ENCODE measurements at places on chromosomes 6 and 20.

DNA sequence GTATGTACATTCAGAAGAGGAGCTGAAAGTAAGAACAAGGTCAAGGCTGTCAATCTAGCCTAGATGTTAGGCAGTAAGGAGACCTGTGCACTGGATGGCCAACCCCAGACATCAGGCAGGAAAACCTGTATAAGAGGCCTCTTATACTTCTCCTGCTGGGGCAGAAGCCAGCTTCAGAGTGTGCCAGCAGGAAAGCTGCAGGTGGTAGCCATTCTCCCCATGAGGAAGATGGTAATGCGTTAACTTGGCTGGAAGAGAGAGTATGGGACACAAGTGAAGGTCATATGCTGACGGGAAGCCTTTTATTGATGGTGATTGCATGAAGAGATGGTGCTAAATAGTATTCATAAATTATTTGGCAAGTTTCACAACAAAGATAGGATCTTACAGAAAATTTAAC lies 20.6 kb downstream of the NHLRC1 start:
- DNase-seq, result no peak

- DNase-seq, result no peak
These were observed 50.6 kb downstream of the GJA10 start for GRCh38 chr6:89944826-89945407.

- peak; percentile 41 for DNase-seq
These were observed 1.4 kb upstream of the TSPYL4 start for GRCh38 chr6:116255246-116255800.

DNA sequence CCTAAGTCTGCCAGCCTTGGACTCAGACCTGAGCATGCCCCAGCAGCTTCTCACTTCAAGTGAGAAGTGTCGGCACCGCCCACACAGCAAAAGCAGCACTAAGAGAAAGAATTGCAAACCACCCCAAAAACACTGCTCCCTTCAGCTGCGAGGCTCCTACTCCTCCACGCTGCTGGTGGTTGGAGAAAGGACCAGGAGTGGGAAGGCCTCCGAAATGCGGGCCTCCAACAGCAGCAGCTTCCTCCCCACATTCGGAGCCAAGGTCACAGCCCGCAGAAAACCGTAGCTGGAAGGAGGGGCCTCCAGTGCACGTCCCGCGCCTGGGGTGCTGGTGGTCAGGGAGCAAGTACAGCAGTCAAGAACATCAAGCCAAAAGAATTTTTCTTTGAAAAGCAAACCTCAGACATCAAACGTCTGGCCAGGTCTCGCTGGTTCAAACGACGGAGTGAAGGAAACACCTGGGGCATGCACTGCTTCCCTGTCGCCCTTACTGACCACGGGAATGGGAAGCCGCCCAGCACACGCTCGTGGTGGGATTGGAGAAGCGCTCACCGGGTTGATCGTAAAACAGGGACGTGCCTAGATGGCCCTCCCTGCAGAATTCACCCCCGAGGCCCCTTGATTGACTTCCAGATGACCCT lies 185.6 kb upstream of the CST7 start:
- no peak for DNase-seq

- no peak for DNase-seq
These were observed 59.8 kb downstream of the CCDC170 start for GRCh38 chr6:151553416-151554165.

DNA sequence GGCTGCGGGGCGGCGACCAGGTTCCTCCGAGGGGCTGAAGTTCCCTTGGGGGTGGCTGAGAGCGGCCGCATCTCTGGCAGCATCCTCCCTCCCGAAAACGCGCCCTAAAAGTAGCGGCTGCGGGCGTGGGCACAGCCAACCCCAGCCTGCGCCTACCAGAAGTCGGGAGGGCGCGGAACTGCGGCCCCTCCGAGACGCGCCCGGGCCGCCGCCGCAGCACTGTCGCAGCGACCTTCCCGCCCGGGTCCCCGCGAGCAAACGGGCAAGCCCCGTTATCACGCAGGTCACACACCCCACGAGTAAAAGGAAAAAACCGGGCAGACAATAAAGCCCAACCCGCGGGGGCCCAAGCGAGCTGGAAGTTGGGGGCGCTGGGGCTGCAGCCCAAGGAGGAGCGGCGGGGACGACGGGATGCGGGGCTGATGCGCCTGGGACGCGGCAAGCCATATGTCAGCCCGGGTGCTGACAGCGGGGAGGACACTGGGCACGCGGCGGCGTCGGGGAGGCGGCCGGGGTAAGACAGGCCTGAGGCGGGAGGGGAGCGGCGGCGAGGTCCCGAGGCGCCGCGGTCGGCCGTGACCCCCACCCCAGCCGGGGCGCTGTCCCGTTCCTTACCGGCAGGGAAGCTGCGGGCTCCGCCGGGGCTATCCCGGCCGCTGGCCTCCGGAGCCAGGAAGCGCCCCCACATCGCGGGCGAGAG lies 659 bp downstream of the CEP85L start:
- peak; percentile 77 for DNase-seq

- no peak for DNase-seq
These were observed 20.5 kb downstream of the SNAI1 start for GRCh38 chr20:50003253-50003656.

DNA sequence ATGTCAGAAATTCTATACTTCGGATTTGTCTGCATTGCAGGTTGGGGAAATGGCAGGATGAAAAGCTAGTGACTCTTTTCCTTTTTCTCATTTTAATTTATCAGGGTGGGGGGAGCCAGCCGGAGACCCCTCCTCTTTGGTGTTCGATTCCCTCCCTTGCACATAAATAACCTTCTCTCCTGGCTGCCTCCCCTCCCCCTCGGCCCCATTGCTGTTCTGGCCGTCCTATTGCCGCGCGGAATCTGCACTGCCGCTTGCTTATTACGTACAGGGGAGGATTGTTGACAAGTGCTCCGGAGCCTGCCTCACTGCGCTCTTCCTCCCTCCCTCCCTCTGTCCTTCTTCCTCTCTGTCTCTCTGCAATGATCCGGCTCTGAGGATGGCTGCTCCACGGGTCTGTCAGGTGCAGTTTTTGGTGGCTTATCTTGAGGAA lies 154.7 kb downstream of the JARID2 start:
- DNase-seq, result peak; percentile 61

- peak; percentile 74 for DNase-seq
These were observed 9.0 kb downstream of the UQCC2 start for GRCh38 chr6:33702345-33702977.

GRCh38 chr20:44956410-44956809 lies 3.8 kb downstream of the TOMM34 start:
- DNase-seq, result no peak

DNA sequence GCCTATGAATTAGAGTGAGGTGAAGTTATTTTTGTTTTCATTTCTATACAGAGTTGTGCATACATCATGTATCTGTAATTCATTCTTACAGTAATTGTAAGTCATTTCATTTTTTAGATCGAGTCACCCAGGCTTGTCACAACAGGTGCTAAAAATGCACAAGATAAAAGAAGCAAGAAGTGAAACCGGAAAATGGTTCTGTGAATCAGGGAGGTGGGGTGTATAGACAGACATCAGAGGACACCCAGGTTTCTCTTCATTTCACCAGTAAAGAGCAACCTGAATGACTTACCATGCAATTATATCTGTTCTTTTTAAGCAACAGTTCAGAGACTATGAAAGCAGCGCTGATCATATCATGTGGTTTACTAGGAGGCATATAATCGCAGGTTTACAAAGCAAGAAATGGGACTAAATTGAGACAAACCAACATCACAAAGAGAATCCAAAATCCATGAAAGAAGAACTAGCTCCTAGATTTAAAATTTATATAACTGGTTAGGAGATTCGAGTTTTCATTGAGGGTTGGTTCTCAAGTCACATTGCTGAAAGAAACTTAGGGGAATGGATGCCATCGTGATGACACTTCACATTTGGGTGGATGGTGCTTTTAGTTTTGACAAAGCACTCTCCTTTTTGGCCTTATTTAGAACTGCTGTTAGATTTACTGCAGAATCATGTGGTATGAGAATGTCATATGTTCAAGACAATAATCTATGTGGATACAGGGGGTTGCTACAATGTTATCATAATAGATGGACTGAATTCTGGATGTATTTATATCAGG lies 27.9 kb upstream of the TBC1D7 start:
- DNase-seq, result no peak

- no peak for DNase-seq
These were observed 241.4 kb downstream of the LAMA2 start for GRCh38 chr6:129124347-129124746.

DNA sequence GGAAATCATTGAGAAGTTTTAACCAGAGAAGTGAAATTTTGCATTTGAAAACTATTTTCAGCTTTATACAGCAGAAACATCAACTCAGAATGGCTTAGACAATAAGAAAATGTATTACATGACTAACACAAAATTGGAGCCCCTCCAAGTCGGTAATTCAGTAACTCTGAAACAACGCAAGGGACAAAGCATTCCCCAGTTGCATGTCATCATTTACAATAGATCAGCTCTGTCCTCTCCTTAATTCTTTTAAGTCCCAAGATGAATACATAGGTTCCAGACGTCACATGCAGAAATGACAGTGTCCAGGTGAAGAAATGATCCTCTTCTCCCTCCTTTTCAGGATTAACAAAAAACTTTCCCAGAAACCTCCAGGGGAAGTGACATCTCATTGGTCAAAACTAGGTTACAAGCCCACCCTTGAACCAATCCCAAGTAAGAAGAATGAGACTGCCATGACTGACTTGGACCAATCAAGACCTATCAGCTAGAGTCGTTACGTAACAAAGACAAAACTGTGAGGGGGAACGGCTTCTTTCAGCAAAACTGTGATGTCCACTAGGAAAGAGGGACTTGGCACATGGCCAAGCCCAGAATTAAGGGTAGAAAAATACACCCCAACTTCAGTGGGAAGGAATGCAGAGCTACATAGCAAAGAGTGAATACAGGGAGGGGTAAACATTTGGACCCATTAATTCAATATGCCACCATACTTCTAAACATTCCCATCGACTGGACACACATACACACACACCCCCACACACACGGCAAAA lies 149.8 kb upstream of the PRND start:
- DNase-seq, result no peak

GRCh38 chr20:51456511-51457509 lies 85.7 kb downstream of the NFATC2 start:
- DNase-seq, result peak; percentile 89

GRCh38 chr20:50953821-50954220 lies 4.5 kb downstream of the DPM1 start:
- DNase-seq, result no peak

DNA sequence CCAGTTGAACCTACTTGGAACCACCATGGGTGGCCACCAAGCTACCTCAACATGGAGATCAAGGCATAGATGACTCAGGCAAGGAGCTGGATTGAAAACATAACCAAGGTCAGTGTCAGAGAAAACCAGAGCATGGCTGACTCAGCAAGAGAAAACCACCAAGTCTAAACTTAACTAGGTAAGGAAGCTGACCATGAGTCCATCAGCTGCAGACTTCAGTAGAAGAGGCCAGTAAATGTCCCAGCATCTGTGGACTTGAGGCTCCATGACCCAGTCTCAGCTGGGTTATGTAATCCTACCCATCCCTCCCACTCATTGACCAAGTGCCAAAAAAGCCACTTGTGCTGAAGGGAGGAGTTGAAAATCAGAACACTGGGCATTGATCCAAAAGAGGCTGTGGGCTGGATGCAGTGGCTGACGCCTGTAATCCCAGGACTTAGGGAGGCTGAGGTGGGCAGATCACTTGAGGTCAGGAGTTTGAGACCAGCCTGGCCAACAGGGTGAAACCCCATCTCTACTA lies 93.7 kb upstream of the CBLN4 start:
- DNase-seq, result no peak

- no peak for DNase-seq
These were observed 417.0 kb downstream of the HAO1 start for GRCh38 chr20:7523288-7523687.

DNA sequence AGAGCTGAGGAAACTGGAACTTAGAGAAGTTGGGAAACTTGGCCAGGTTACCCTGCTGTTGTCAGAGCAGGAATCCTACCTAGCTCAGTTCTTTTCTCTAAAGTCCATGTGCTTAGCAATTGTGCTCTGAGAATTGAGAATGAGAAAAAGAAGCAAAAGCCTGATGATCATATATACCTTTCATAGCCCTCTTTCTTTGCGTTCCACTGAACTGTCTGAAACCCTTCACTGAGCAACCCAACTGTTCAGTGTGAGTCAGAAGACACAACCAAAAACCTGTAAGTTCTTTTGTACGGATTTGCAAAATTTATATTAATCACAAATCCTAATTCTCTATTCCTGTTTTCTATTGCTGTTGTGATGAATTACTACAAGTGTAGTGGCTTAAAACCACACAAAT lies 80.6 kb downstream of the PHF3 start:
- DNase-seq, result no peak

- DNase-seq, result no peak
These were observed 74.6 kb downstream of the GNAS-AS1 start for GRCh38 chr20:58776109-58776508.

- no peak for DNase-seq
These were observed 47.5 kb downstream of the CNBD2 start for GRCh38 chr20:36015806-36016403.

DNA sequence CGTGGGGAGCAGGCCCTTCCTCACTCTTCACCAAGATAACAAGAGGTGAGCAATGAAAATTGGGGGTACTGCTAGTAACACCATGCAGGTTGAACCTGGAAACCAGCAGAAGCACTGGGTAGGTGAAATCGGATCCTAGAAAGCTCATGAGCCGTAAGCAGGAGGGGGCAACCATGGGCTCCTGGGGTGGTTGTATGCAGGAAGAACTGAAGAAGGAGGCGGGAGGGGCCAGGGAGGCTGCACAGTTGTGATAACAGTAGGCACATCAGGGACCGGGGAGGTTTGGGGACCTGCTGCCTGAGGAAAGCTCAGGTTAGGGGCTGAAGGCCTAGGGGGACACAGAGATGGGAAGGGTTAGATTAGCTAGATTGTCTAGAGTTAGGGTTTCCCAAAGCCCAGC lies 5.6 kb upstream of the LY6G5C start:
- no peak for DNase-seq

DNA sequence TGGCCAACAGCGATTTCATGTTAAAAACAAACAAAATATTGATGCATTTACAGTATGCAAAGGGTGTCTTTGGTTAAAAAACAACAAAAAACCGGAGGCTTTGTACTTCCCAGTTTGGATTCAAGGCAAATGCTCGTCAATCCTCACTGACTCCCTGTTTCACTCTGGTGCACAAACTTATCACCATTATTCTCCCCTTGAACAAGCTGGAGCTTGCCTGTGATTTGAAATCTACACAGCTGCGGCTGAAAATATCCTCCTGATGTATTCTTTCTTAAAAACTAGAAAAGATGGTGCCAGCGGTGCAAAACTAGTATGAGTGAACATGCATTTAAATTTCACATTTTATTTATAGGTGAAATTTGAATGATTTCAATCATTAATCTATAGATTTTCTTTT lies 3.3 kb downstream of the PERP start:
- no peak for DNase-seq

- DNase-seq, result no peak
These were observed 68.9 kb downstream of the EDN1 start for GRCh38 chr6:12359036-12359435.

DNA sequence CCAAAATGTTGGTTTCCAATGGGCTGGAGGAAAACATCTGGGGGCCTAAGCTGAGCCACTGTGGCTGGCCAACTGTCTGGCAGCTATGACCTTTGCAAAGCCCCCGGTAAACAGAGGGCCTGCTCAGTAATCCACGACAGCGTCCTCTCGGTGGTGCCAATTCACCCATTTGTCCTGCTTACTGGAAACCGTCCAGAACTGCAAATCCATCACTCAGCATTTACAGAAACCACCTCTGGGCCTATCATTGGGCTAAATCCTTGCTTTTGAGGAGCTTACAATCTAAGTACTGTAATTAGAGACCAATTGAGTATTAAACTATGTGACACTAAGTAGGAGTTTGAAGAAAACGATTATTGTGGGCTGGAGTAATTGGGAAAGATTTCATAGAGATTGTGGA lies 31.0 kb downstream of the ADAT2 start:
- DNase-seq, result no peak

GRCh38 chr6:16432075-16433032 lies 194.0 kb downstream of the GMPR start:
- no peak for DNase-seq

Data from SK-N-SH (cell line).